Skin of body (tissue), 3 donors: ENCODE measurements at places on chromosomes 16 and 17.
A peak's percentile ranks its signal among the peaks of the same experiment; 100 is the strongest.

- peak; percentile 50 for DNase-seq
Measured at GRCh38 chr17:49851387-49852291, 3.8 kb upstream of the TAC4 start.

GRCh38 chr17:8020776-8021564, 17.9 kb upstream of the ALOX15B start:
- DNase-seq = no peak

DNA sequence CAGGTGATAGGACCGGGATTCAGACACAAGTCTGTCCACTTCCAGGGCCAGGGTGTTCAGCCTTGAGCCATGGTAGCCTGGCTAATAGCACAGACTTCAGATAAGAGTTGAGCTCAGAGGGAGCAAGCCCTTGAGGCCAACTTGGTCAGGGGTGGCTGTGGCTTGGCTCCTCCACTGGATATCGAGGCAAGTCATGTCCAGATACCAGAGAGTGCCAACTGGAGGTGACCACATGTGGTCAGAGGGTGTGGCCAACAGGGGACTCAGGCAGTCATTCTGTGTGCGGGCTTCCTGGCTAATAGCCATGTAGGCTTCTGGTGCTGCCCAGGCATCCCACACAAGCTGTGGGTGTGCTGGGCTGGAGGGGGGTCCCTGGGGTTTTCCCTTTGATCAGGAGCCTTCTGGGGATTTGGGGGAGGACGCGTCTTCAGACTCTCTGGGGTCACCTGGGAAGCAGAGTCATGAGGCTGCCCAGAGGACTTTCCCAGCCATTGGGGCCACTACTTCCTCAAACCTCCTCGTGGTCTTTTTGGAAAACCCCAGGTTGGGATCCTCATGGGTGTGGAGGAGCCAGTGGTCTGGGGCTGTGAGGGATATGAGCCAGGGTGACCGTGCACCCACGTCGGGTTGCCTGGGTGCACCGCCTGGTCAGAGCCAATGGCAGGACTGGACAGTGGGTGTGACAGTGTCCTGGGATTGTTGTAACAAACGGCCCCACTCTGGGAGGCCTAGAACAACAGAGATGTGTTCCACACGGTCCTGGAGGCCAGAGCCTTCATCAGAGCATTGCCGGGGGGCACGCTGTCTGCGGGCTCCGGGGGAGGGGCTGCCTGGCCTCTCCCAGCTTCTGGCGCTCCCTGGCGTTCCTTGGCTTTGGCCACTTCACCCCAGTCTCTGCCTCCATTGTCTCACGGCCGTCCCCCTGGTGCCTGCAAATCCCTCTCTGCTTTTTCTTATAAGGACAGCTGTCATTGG, 25.0 kb downstream of the COX4I1 start:
- DNase-seq = no peak

GRCh38 chr17:61616783-61617182, 25.8 kb upstream of the NACA2 start:
- DNase-seq = no peak

DNA sequence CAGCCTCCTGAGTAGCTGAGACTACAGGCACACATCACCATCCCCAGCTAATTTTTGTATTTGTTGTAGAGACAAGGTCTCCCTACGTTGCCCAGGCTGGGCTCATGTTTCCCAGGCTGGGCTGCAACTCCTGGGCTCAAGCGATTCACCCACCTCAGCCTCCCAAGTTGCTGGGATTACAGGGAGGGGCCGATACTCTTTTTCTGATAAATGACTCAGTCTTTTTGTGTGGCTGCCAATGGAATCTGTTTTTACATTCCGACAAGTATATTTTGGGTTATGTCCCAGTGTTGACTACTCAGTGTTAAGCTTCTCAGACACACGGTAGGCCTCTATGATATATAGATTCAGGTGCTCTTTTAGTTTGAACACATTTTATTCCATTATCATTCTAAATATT, 58.1 kb downstream of the SLFN11 start:
- peak; percentile 26 for DNase-seq

DNA sequence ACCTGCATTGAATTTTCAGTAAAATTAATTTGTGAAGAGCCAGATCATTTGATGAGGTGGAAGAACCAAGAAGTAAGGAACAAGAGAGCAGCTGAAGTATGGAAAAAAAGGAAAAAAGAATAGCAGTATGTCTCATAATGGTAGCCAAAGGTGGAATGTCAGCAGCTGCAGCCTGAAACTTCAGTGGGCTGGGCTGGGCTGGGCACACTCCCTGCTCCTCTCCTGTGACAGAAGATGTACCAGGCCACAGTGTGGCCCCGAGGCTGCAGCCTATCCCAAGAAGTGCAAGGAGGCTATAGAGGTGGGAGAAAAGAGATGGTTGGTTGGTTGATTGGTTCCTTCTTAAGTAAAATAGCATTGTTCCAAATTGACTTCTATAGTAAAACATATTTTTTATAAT, 84.5 kb downstream of the TNRC6C start:
- no peak for DNase-seq

- DNase-seq = no peak
Measured at GRCh38 chr17:65292430-65292829, 155.3 kb downstream of the RGS9 start.

- no peak for DNase-seq
Measured at GRCh38 chr17:1174263-1174880, 5.4 kb downstream of the ABR start.

- no peak for DNase-seq
Measured at GRCh38 chr17:14320734-14321475, 20.0 kb downstream of the HS3ST3B1 start.

- DNase-seq = no peak
Measured at GRCh38 chr16:515175-515938, 12.2 kb upstream of the CAPN15 start.

DNA sequence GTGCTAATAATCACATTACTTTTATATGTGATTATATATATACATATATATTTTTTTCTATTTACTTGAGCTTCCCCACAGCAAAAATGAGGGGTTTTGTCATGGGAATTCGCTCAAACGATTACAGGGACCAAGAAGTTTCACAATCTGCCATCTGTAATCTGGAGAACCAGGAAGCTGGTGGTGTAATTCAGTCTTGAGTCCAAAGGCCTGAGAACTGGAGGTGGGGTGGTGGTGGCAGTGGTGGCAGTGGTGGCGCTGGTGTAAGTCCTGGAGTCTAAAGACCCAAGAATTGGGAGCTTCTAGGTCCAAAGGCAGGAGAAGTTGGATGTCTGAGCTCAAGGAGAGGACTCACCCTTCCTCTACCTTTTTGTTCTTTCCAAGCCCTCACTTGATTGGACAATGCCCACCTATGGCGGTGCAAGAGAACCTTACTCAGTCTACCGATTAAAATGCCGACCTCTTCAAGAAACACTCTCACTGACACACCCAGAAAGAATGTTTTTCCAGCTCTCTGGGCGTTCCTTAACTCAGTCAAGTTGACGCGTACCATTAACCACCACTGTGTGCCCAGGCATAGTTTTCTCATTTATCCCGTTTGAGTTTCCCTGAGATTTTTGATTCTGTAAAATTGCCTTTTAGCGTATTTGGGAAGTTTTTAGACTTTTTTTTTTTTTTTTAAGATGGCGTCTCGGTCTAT, 31.9 kb downstream of the POLR2A start:
- no peak for DNase-seq

GRCh38 chr17:149897-150584, 12.7 kb downstream of the SCGB1C2 start:
- DNase-seq = no peak

- no peak for DNase-seq
Measured at GRCh38 chr17:33647956-33648355, 354.9 kb upstream of the ASIC2 start.

DNA sequence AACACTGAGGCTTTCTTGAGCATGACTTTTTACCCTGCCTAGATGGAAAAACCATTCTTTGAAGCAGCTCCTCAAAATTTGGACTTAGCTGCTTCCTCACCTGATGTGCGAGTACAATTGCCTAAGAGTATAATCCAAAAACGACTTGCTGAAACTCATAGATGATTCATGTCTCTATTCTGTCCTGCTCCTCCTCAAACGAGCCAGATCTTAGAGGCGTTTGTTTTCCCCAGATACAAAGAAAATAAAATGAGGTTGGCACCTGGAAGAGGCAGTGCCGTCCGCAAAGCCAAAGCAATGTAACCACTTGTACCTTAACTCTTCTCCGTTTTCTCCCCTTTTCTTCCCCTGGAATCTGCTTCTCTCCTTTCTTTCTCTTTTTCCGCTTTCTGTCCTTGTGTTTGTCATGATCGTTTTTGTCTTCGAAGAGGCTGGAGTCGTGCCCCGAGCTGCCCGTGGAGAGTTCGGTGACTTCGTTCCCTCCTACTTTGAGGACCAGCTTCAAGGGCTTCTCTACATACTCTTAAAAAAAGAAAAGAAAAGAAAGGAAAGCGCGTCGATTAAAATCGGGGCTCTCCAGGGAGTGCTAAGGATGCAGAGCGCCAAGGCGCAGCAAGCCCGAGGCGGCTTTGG, 895 bp downstream of the BRD7 start:
- no peak for DNase-seq

DNA sequence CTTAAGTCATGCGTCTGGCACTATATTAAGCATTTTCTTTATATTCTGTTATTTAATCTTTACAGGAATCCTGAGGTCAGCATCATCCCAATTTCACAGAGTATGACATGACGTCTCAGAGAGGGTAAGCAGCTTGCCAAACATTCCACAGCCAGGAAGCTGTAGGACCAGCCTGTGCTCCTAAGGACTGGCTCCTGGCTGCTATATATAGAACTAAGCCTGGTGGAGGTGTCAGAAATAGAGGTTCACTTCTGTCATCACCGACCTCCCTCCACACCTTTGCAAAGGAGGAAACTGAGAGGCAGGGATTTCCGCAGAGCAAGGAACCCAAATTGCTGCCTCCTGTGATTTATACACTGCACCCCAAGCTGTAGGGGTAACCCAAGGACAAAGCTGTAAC, 37.9 kb upstream of the NDRG4 start:
- no peak for DNase-seq

GRCh38 chr17:1050996-1051925, 54.3 kb downstream of the TIMM22 start:
- no peak for DNase-seq

GRCh38 chr17:80023481-80024205, 12.0 kb downstream of the TBC1D16 start:
- no peak for DNase-seq

- DNase-seq = peak; percentile 77
Measured at GRCh38 chr16:14286368-14287230, 215.5 kb downstream of the MRTFB start.

DNA sequence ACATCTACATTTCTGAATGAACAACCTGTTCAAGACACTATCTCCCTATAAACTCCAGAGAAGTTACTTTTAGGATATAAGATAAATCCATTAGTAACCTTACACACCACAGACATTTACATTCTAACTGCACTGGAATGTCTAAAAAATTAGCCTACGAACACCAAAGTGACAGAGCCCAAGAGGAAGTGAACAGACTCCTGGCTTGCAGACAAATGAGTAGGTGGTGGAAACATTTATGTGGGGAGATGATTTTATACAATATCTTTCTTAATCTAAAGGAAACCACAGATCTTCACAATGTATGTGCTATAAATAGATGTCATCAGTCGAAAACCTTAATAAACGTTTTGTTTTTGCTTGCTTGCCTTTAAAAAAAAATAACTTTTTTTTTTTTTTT, 18.8 kb downstream of the ZNF652 start:
- DNase-seq = no peak

DNA sequence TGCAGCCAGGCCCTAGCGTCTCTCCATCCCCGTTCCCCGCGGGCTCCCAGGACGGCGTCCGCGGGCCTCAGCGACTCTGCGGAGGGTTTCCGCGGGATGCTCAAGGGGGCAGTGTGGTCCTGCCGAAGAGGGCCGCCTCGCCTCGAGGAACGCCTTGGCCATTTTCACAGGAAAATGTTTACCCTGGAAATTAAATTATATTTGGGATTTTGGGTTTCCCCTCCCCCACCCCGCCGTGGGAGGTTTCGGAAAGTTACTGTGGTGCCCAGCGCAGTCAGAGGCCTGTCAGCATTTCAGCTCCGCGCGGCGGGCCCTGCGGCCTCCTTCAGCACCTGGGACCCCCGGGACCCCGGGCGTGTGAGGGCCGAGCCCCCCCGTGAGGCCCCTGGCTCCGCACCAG, 94.5 kb downstream of the PCTP start:
- DNase-seq = peak; percentile 39

DNA sequence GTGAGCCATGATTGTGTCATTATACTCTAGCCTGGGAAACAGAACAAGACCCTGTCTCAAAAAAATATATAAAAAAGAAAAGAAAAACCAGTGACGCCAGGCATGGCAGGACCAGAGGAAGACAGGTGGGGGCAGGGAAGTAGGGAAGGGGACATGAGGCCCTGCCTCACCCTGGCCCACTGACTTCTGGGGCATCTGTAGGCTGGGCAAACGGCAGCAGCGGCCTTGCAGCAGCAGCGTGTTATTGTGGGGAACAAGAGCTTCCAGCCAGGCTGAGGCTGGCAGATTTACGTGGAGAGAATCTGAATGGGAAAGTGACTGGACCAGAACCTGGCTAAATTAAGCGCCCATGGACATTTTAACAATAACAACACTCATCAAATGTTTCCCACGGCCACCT, 19.4 kb downstream of the CMTM4 start:
- no peak for DNase-seq

GRCh38 chr17:58936295-58936694, 170.4 kb downstream of the TRIM37 start:
- DNase-seq = no peak

GRCh38 chr17:67440277-67441051, 63.4 kb downstream of the PITPNC1 start:
- DNase-seq = no peak

- DNase-seq = peak; percentile 32
Measured at GRCh38 chr16:82633964-82634600, 7.3 kb downstream of the CDH13 start.

DNA sequence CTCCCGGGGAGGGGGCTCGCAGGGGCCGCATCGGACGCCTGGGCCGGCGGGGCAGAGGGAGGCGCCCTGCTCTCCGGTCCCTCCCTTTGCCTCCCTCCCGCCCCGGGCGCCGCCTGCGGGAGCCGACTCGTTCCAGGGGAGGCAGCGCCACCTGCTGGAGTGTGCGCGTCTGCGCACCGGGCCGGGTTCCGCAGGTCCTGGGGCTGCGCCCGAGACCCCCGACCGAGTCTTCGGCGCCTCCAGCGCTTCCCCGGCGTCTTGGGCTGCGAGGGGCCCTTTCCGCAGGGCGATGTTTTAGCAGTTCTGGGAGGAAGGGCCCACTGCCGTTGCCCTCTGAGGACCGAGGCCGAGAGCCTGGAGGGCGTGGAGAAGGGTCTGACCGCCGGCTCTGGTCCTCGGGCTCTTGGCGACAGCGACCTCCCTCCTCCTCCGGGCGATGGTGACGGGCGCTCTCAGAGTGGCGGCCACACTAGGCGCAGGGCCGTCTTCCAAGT, 106.3 kb downstream of the SEC14L1 start:
- DNase-seq = peak; percentile 35

GRCh38 chr17:55451758-55452138, 30.1 kb upstream of the MMD start:
- no peak for DNase-seq

DNA sequence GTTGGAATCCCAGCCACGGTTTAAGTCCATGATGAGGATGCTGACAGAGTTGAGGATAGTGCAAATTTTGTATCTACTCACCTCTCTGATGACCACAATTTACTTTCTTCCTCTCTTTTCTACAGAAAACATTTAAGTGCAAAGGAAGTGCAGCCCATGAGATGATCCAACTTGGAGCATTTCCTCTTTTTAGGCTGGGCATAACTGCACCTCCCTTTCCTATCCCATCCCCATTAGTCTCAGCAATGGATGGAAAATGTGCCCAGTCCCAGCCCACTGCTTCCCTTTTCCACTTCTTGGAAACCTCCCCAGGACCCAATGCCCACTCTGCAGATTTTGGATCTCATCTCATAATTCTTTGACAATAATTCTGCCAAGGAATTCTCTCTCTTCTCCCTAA, 16.6 kb upstream of the CCL8 start:
- DNase-seq = no peak
